Panc1 (cell line): ENCODE measurements at places on chromosomes 2 and 18. TPM values are rescaled to one million over a fixed set of nuclear protein-coding genes. Genes with fewer than 3 reads are reported as not detected.

DNA sequence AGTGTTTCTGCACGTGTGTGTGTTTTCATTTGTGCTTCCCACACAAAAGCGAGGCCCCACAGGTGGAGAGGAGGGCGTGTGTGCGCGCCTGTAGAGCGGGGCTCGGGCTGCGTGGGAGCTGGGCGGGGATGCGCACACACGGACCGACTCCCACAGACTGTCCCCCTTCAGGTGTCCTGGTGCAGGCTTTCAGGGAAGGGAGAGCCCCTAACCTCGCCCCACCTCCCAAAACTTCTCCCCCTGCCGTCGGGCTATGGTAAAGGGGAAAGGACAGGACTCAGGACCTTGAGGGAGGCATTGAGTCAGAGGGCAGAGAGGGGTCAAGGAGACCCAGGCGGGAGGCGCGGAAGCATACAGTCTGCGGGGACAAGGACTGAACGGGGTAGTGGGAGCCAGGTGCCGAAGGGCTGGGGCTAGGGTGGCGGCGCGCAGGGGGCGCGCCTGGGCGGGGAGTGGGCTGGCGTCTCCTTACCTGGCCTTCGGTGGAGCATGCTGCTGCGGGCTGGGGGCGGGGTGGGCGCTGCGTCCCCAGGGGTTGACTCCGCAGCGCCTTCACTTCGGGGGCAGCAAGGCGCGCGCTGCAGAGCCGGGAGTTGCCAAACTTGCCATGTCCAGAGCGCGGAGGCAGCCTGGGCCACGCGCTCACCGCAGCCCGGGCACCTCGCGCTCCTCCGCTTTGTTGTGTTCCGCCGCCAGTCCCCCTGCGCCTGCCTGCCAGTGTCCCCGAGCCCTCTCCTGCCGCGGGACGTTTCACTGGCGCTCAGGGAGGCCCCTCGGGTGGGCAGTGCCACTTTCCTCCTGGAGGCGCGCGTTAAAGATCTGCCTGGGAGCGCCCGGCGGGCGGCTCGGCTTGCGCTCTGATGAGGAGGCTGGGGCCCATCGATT, 302.0 kb downstream of the NCKAP5 start:
- no peaks in the 10 kb centered on the region for H3K4me1 ChIP-seq
- no peaks in the 10 kb centered on the region for H3K36me3 ChIP-seq
- H3K4me3 ChIP-seq: peak overlapping the region; percentile 17
- H3K27ac ChIP-seq: no peak overlapping the region
- DNase-seq: no peak

The B3GNT7 gene
- total RNA-seq: 83.3 TPM

DNA sequence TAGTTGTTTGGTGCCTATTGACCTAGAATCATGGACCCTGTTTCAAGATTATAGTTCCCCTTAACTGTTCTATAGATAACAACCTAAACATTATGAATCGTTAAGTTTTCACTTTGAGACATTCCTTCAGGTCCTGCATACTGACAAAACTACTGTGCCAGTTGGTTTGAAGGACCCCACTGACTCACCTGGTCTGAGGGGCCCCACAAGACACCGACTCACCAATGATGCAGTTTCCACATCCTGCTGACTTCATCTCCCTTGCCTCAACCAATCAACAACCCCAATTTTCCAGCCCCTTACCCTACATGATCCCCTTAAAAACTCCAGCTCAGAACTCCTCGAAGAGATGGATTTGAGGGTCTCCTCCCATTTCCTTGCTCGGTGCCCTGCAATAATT, 89.6 kb upstream of the CCDC141 start:
- H3K27me3 ChIP-seq: no peaks in the 10 kb centered on the region
- DNase-seq: no peak
- no peaks in the 10 kb centered on the region for H3K4me1 ChIP-seq
- no peak overlapping the region for H3K27ac ChIP-seq

The NR4A2 gene
- 0.85 TPM for total RNA-seq

- no peak overlapping the region for H3K4me3 ChIP-seq
- H3K4me1 ChIP-seq: no peaks in the 10 kb centered on the region
- no peaks in the 10 kb centered on the region for H3K36me3 ChIP-seq
- no peak overlapping the region for H3K27ac ChIP-seq
Observed at GRCh38 chr2:30963184-30963583, 155.9 kb upstream of the CAPN13 start.

- H3K4me3 ChIP-seq: no peak overlapping the region
- no peak overlapping the region for H3K27ac ChIP-seq
Observed at GRCh38 chr2:164692114-164692513, 70.8 kb upstream of the GRB14 start.

The CHST9 gene
- total RNA-seq: 0.05 TPM

The SLC16A14 gene
- 3.2 TPM for total RNA-seq

The PROC gene
- 1.1 TPM for total RNA-seq

GRCh38 chr2:32702303-32703064, 74.6 kb downstream of the TTC27 start:
- no peak for DNase-seq
- no peaks in the 10 kb centered on the region for H3K4me1 ChIP-seq
- H3K4me3 ChIP-seq: no peak overlapping the region

The IL1F10 gene
- not detected for total RNA-seq

GRCh38 chr2:61759718-61760117, 94.1 kb downstream of the FAM161A start:
- H3K4me3 ChIP-seq: no peak overlapping the region
- H3K36me3 ChIP-seq: no peaks in the 10 kb centered on the region; the same call in 1 of the 2 replicates
- DNase-seq: peak; percentile 74
- H3K4me1 ChIP-seq: peaks cover 13% of the 10 kb centered on the region; the same call in 1 of the 2 replicates
- no peak overlapping the region for H3K27ac ChIP-seq
- no peaks in the 10 kb centered on the region for H3K27me3 ChIP-seq

GRCh38 chr2:190110131-190110530, 47.6 kb upstream of the MSTN start:
- H3K4me3 ChIP-seq: no peak overlapping the region
- no peaks in the 10 kb centered on the region for H3K4me1 ChIP-seq
- H3K27ac ChIP-seq: no peak overlapping the region
- DNase-seq: no peak

- no peak for DNase-seq
- H3K4me3 ChIP-seq: no peak overlapping the region
- no peaks in the 10 kb centered on the region; the same call in 1 of the 2 replicates for H3K4me1 ChIP-seq
- H3K27ac ChIP-seq: no peak overlapping the region
Observed at GRCh38 chr2:70944111-70944690, 8.5 kb downstream of the ATP6V1B1 start.

DNA sequence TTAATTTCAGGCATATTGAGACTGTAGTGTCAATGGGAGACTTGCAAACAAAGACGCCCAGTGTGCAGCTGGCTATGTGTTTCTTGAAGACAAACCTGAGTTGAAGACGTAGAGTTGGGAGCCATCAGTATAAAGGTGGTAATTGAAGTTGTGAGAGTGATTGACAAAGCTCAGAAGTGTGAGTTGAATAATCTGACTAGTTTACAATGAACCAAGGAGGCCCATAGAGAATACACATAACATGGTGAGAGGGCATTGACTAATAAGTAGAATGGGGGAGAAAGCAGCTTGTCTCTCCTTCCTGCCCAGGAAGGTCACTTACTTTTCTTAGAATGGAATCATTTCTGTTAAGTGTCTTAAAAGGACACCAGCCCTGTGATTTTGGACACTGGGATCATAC, 14.1 kb downstream of the SP110 start:
- no peaks in the 10 kb centered on the region for H3K4me1 ChIP-seq
- DNase-seq: no peak
- H3K27me3 ChIP-seq: no peaks in the 10 kb centered on the region
- no peak overlapping the region for H3K27ac ChIP-seq
- H3K36me3 ChIP-seq: no peaks in the 10 kb centered on the region

DNA sequence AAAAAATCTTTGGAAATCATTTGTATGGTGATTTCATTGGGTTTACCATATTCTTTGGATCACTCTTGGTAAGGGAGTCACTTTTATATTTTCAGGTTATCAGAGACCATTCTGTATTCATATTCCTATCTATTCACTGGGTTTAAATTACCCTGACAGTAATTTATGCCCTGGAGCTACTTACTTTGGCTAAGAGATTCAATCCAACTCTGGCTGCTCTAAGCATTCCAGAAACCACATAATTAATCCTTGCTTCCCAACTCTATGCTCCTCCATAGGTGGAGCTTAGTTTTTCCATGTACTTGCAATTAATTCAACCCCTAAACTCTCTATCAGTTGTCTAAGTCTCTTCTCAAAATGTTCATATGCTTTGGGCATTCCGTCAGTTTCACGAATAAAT, 336.3 kb downstream of the AGPS start:
- DNase-seq: no peak
- peaks cover 4% of the 10 kb centered on the region; the same call in 1 of the 2 replicates for H3K27me3 ChIP-seq
- no peaks in the 10 kb centered on the region for H3K4me1 ChIP-seq

The CD302 gene
- total RNA-seq: 3.3 TPM

DNA sequence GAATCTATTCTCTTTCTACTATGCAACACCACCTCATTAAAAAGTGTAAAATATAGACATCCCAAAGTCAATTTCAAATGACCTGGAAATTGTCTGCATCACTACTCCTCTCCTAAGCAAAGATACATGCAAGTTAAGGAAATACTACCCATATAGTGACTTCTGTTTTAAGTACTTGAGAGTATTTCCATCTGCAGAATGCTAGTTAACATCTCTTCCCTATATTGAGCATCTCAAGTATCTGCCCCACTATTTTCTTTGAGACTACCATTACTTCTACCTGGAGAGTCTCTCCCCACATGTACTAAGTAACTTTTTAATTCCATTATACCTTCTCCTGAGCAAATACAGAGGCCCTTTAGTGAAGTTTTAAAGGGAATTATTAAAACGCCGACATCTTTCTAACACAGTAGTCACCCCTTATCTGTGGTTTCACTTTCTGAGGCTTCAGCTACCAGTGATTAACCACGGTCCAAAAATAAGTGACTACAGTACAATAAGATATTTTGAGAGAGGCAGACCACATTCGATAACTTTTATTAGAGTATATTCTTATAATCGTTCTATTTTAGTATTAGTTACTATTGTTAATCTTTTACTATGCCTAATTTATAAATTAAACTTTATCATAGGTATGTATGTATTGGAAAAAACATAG, 21.8 kb downstream of the CWC22 start:
- H3K4me1 ChIP-seq: no peaks in the 10 kb centered on the region
- peaks cover 34% of the 10 kb centered on the region for H3K36me3 ChIP-seq
- H3K27me3 ChIP-seq: no peaks in the 10 kb centered on the region
- DNase-seq: no peak
- no peak overlapping the region for H3K4me3 ChIP-seq

The SIX3 gene
- 0.21 TPM for total RNA-seq

The LINC00305 gene
- total RNA-seq: not detected

GRCh38 chr18:49766646-49767045, 46.7 kb downstream of the ACAA2 start:
- no peaks in the 10 kb centered on the region for H3K27me3 ChIP-seq
- no peak overlapping the region for H3K4me3 ChIP-seq
- no peak for DNase-seq
- no peak overlapping the region for H3K27ac ChIP-seq
- no peaks in the 10 kb centered on the region for H3K36me3 ChIP-seq

DNA sequence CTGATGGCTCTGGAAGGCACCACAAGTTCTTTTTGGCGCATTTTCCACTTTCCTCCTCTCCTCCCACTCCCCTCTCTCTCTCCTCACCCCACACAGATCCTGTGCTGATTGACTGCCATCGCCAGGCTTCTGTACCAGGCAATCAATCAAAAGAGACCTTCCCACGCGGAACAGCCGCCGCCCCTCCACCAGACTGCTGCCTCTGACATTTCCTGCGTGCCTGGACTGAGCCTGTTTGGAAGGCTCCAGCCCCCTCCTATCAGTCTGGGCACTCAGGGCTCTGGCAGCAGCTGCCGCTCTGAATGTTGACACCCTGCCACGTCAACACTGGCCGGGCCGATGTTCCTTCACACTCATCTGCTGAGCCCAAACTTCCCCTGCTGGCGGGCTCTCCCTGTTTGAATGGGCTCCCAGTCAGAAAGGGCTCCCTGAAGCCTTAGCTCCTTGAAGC, 467.7 kb downstream of the EPHA4 start:
- H3K4me3 ChIP-seq: no peak overlapping the region
- H3K4me1 ChIP-seq: no peaks in the 10 kb centered on the region
- DNase-seq: no peak
- no peak overlapping the region for H3K27ac ChIP-seq
- H3K36me3 ChIP-seq: no peaks in the 10 kb centered on the region

DNA sequence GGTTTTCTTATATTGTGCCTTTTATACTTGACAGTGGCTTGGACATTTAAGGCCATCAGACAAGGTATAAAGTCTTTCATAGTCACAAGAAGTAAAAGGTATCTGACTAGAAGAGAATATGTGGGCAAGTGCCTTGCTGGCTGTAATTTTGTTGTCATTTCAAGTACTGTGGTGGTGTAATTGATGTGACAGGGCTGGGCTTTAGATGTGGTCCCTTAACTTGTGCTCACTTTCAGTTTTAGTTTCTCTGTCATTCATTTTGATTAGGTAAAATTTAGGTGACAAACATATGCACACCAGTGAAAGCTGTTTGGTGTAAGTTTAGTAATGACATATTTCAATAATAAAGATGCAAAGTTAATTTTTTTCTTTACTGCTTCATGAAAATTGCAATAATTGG, 31.2 kb upstream of the TBR1 start:
- no peak overlapping the region for H3K4me3 ChIP-seq
- no peak for DNase-seq
- H3K4me1 ChIP-seq: no peaks in the 10 kb centered on the region; the same call in 1 of the 2 replicates
- peaks cover 10% of the 10 kb centered on the region; the same call in 1 of the 2 replicates for H3K36me3 ChIP-seq
- H3K27ac ChIP-seq: no peak overlapping the region

DNA sequence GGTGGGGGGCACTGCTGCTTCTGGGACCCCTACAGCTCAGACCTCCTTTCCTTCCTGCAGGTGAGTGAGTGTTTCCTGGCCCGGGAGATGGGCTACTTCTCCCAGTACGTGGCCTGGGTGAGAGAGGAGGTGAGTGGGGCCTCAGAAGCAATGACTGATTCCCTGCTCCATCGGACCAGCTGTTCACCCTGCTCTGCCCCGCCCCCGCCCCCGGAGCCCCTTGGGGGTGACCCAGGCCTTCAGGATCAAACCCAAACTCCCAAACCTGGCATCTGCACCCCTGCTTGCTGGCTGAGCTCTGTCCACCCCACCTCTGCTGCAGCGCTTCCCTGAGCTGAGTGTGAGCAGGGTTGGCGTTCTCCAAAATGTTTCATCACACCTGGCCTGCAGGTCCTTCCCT, 9.8 kb upstream of the KCNIP3 start:
- no peaks in the 10 kb centered on the region for H3K4me1 ChIP-seq
- H3K27ac ChIP-seq: no peak overlapping the region
- DNase-seq: no peak
- no peaks in the 10 kb centered on the region for H3K36me3 ChIP-seq
- no peaks in the 10 kb centered on the region for H3K27me3 ChIP-seq

The ONECUT2 gene
- total RNA-seq: 0.59 TPM

The PSMD1 gene
- total RNA-seq: 146 TPM

DNA sequence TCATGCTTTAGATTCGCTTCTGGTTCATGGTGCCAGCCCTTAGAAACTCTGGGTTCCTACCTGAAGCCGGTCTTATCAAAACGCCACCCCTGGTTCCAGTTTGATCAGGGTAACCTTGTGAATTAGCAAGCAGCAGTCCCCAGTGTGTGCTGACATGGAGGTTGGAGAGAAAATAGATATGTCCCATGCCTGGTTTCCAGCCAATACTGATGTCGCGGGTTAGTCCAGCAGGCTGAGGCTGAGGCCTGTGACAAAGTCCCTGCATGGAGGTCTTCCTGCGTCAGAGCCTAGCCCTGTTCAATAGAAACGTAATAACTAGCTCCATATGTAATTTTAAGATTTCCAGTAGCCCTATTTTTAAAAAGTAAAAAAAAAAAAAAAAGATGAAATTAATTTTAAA, 28.2 kb downstream of the LPIN1 start:
- no peaks in the 10 kb centered on the region for H3K27me3 ChIP-seq
- H3K27ac ChIP-seq: no peak overlapping the region
- H3K4me3 ChIP-seq: no peak overlapping the region
- H3K36me3 ChIP-seq: peaks cover 18% of the 10 kb centered on the region
- DNase-seq: no peak

- H3K36me3 ChIP-seq: no peaks in the 10 kb centered on the region
- no peak for DNase-seq
- H3K27ac ChIP-seq: no peak overlapping the region
- H3K27me3 ChIP-seq: no peaks in the 10 kb centered on the region
Observed at GRCh38 chr2:219632760-219633105, 5.3 kb downstream of the SLC4A3 start.
